ENCODE measurements at places on chromosomes 16 and 17.
A peak's percentile ranks its signal among the peaks of the same experiment; 100 is the strongest.

DNA sequence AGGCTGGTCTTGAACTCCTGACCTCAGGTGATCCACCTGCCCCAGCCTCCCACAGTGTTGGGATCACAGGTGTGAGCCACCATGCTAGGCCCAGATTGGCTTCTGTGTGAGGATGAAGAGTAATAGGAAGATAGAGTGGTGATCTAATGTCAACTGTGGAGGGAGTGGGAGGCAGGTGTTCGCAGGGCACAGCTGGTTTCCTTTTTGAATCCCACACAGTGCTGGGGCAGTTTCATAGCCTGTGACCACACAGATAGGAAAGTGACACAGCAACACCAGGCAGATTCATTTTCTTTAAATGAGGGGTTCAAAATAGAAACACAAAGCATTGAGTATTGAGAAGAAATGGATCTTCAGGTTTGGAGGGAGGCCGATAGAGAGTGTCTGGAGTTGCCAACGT is 540.3 kb downstream of the WWOX start:
- no peak for DNase-seq

- no peak for DNase-seq
Measured at GRCh38 chr17:2862197-2862596, 66.0 kb downstream of the RAP1GAP2 start.

DNA sequence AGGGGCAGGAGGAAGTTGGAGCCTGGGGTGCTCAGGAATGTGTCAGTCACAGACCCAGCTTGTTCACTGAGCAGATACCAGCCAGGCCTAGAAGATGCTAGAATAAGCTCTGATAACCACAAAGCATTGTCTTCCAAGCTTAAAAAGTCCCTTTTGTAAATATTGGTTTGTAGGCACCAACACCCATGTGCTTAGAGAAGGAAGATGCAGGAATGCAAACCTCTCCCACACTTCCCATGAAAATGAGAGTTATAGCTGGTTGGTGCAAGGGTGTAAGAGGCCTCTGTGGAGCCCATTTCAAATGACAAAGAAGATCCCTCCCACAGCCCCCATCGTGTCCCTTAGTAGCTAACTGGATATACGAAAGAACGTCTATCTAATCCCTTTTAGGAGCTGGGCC is 210.3 kb downstream of the C16orf78 start:
- no peak for DNase-seq

DNA sequence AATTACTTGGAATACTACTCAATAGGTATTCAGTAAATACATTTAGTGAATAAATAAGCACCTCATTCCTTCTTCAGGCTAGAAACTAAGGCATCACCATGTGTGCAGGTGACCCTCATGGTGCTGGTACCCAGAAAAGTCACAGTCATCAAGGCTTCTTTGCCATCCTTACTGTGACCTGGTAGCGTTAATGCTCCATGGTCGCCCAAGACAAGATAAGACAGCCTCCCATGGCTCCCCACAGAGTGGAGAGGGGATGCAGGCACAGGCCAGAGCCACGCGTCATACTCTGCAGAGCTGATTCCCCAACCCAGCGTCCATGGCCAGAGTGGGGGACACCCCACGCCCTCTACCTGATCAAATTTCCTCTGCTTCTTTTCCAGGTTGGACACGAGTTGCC is 73.8 kb downstream of the NDE1 start:
- DNase-seq: no peak

GRCh38 chr17:55702150-55702549 is 20.5 kb downstream of the TMEM100 start:
- DNase-seq: no peak

DNA sequence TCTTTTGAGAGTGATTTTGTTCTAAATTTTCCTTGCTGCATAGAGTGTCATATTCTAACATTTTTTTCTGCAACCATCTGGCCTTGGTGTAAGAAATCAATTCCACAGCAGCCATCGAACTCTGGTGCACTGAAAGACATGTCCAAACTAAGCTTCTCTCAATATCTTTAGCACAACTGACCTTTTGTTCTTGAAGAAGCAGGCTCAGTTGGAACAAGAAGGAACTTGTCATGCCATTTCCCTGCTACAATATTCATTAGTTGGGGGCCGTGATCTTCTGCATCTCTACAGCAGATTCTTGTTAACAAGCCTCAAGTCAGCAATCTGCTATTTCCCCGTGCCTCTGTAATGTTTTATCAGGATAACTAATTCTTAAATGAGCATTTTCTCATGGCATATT is 1305.6 kb downstream of the CDH11 start:
- no peak for DNase-seq

- DNase-seq: no peak
Measured at GRCh38 chr17:9290226-9290613, 268.9 kb downstream of the NTN1 start.

DNA sequence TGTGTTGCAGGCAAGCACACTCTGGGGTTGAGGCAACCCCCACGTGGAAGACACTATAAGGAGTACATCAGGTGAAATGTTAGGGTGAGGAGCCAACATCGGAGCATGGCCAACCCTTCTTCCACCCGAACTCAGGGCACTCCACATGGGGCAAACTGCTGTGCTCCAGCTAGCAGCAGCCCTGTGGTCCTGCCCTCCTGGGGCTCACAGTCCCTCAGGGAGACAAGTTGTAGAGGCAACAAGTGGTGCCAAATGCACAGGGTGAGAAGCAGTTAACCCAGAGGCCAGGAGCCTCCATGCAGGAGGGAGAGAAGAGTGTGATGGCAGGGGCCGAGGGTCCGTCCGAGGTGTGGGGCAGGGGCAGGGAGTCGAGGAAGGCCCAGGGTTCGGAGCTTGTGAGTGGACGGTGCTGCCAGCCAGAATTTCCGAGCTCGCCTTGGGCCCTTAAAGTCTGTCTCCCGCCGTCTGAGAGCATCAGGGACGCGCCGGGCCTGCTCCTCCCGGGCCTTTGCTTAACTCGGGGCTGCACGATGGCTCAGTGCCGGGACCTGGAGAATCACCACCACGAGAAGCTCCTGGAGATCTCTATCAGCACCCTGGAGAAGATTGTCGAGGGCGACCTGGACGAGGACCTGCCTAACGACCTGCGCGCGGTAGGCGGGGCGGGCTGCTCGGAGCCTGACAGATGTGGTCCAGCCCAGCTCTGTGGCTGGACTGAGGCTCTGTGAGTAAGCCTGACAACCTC is 32.3 kb downstream of the ATPAF2 start:
- DNase-seq: no peak

DNA sequence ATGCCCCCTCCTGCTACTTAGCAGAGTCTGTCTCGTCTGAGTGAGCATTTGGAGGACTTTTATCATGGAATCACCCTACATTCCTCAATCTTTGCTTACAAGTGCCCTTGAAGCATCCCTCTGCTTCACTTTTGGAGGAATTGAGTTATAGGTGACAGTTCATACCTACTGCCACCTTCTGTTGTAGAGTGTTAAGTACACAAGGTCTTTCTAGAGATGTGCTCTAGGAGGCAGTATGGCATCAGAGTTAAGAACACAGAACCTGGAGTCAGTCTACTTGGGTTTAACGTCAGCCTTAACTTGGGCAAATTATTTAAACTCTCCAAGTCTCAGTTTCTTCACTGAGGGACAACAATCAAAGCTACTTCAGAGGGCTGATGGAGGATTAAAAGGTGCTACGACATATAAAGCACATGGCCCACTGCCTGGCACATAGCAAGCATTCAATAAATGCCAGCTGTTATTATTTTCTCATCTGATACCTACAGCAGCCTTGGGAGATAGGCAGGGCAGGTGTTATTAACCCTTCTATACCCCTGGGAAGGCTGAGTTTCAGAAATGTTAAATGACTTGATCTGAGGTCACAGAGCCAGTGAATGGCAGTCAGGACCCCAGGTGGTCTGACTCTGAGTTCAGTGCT is 62.2 kb downstream of the UTP18 start:
- DNase-seq: peak; percentile 40

- DNase-seq: no peak
Measured at GRCh38 chr16:75089486-75090202, 26.9 kb downstream of the LDHD start.

DNA sequence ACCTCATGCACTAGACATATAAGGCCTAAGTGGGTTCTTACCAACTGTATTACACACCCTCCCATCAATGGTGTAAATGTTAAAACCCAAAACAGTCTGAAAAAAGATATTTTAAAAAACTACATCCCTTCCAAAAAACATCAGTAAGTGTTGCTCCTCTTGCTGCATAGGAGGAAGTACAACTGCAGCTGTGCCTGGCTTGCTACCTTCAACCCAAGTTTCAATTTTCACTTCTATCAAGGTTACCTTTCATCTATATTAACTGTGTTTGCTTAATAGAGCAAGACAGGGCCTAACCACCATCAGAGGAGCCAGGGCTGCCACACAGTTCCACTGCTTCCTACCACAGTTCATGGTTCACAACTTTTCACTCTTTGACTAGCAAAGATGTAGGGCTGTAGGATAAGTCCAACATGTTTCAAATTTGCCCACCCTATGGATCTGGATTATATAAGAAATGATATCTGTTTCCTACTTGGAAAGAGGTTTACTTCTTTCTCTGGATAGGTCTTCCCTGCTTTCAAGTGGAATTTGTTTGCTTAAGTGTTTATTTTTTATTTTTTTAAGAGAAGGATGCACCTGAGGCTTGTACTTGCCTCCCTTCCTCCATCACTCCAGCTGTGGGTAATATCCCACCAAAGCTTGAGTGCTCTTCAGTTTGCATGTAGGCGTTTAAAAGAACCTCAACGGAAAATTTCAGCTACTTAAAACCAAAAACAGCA is 56.7 kb downstream of the GRB7 start:
- no peak for DNase-seq

GRCh38 chr17:81534157-81535006 is 6.2 kb downstream of the FSCN2 start:
- DNase-seq: no peak

GRCh38 chr17:8867361-8867981 is at the start of gene PIK3R6:
Gene PIK3R6 (minus strand): TSS chr17:8867674. CDS start chr17:8849794, 17,880 bp downstream.
- no peak for DNase-seq

DNA sequence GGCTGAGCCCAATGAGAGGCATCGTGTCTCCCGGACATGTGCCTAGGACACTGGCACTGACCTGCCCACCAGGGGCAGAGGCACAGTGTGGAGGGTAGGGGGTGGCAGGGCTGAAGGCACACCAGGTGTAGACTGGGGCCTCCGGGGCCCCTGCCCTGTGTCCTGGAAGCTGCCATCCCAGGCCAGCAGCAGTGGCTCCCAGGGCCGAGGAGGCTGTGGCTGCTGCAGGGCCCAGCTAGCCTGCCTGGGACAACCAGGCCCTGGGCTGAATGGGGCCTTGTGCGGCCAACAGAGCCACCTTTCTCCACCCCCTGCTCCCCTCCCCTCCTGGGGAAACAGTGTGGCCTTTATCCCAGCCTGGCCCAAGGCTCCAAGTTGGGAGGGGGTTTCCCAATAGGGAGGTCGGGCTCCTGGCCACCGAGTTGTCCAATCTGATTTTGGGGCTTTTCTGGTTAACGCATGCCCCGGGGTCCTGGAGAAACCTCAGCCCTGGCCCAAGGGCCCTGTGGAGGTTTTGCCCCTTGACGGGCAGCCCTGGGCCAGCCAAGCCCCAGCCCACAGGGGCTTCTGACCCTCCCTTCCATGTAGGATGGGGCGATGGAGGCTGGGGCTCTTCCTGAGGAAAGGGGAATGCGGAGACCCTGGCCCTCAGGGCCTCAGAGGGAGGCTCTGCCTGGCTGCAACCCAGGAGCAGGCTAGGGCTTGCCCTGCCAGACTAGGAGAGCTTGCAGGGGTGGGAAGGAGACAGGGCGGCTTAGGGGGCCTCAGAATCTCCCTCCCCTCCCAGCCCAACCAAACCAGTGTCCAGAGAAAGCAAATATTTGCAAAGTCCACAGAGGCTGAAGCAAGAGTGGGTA is 4.2 kb downstream of the MTSS2 start:
- DNase-seq: no peak

- no peak for DNase-seq
Measured at GRCh38 chr16:58502217-58502921, 2.4 kb downstream of the NDRG4 start.

DNA sequence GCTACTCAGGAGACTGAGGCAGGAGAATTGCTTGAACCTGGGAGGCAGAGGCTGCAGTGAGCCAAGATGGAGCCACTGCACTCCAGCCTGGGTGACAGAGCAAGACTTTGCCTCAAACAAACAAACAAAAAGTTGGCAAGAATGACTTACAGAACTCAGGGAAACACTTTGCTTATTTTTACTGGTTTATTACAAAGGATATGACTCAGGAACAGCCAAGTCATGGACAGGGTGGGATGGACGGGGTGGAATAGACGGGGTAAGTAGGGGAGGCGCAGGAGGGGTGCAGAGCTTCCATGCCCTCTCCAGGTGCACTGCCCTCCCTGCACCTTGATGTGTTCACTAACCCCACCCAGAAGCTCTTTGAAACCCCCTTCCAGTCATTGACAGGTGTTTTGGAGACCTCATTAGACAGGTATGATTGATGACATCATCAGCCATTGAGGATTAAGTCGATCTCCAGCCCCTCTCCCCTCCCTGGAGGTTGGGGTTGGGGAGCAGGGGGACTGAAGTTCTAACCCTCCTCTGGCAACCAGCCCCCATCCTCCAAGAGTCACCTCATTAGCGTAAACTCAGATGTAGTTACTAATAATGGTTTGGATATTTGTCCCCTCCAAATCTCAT is 41.3 kb upstream of the ZCCHC14 start:
- DNase-seq: no peak

DNA sequence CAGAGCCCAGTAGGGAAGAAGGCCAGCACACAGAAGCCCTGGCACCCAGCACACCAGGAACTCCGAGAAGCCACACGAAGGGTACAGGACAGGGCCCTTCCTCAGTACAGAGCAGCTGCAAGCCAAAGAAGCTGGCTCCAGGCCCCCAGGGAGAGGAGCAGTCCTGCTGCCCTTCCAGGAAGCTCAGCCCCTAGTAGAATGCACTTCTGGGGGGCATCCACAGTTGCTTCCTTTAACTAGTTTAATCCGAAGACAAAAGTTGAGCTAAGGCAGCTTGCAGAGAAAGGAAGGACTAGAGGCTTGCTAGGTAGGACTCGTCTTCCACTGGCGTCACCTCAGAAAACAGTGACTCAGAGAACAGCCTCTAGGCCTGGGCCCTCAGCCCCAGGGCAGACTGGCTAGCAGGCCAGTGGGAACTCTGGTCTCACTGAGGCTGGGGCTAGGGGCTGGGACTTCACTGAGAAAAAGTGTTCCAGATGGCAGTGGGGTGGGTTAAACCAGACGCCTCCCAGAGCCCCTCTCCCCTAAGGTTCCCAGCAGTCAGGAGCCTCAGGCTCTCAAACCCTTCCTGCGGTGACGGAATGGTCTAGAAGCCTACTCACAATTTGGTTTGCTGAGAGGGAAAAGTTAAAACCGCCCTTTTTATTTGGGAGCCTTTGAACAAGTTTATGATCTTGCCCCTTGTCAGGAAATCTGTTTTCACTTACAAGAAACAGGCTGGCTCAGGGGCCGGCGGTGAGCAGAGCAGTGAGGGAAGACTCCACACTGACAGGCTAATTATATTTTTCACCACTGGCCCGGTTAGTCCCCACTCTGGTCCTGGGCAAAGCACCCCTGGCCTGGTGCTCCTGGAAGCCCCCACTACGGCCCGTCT is 41.4 kb downstream of the ACTG1 start:
- no peak for DNase-seq

DNA sequence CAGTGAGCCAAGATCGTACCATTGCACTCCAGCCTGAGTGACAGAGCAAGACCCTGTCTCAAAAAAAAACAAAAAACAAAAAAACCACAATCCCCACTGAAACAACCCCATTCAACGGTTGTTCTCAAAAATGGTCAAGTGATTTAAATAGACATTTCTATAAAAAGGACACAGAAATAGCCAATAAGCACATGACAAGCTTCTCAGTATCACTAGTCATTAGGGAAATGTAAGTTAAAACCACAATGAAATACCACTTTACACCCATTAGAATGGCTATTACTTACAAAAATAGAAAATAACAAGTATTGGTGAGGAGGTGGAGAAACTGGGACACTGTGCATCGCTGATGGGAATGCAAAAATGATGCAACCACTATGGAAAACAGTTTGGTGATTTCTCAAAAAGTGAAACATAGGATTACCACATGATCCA is 26.6 kb upstream of the MYLK3 start:
- DNase-seq: no peak
